ENCODE measurements at places on chromosomes 7 and 10. TPM values are rescaled to one million over a fixed set of nuclear protein-coding genes. Genes with fewer than 3 reads are reported as not detected.
A peak's percentile ranks its signal among the peaks of the same experiment; 100 is the strongest.

Gene CYP2C8
- total RNA-seq, result not detected

Gene KNDC1
- total RNA-seq, result 1.3 TPM

- no peak for DNase-seq
Measured at GRCh38 chr10:97532935-97533671, 34.4 kb downstream of the UBTD1 start.

GRCh38 chr7:12322903-12323300, 80.8 kb downstream of the VWDE start:
- DNase-seq, result no peak

- DNase-seq, result no peak
Measured at GRCh38 chr7:55236476-55236875, 128.7 kb upstream of the LANCL2 start.

- no peak for DNase-seq
Measured at GRCh38 chr7:107017965-107018719, 26.4 kb upstream of the PRKAR2B start.

DNA sequence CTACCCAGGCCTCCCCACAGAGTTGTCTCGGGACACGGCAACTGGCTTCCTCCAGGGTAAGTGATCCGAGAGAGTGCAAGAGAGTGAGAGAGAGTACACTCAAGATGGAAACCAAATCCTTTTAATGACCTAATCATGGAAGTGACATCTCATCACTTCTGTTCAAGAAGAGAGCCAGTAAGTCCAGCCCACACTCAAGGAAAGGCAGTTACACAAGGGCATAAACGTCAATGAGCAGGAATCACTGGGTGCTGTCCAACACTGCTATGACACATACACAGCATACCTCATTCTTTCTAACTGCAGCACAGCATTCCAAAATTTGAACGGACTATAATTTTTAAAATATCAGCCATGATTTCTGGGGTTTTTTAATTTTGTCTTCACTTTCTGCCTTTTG, 29.3 kb upstream of the OSBPL3 start:
- peak; percentile 86 for DNase-seq

DNA sequence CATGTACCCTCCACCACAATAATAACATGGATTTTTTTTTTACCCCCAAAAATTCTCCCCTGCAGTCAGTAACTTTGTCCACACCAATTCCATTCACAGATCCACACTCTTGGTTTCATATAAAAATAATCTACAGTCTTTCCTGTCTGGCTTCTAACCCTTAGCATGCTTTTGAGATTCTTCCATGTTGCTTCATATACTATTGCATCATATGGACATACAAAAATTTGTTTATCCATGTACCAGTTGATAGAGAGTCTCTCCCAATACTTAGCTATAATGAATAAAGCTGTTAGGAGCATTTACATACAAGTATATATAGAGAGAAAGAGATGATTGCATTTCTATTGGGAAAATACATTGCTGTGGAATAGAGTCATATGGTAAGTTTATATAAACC, 575.0 kb downstream of the XPNPEP1 start:
- DNase-seq, result no peak

DNA sequence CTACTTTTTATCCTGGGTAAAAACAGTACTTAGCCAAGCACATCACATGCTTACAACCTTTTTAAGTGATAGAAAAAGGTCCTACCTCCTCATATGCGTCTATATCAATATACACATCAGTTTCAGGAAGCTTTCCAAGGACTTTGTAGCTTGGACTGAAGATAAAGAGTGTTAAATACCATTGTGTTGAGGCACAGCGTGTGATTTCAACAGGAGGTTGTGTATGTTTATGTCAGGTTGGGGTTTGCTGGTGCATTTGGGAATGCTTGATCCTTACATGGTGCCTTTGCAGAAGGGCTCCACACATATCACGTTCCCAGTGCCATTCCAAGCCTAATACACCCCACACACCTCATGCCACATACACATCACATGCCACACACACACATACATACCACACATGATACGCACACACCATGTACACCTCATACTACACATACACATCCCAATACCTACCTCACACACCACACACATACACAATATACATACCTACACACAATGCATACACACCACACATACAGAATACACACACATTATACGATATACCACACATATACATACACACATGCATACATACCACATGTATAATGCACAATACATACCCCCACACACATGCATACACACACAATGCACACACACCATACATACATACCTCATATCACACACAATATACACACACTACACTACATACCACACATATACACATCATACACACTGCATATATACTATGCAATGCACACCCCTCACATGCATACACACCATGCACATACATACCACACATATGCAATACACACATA, 33.1 kb downstream of the PSMC2 start:
- DNase-seq, result no peak

- no peak for DNase-seq
Measured at GRCh38 chr7:96836456-96836855, 126.8 kb upstream of the SEM1 start.

Data from HFFc6 (cell line).